ENCODE measurements at places on chromosomes 4 and X. TPM values are rescaled to one million over a fixed set of nuclear protein-coding genes. Genes with fewer than 3 reads are reported as not detected.

- no peak for DNase-seq
Observed at GRCh38 chr4:136925203-136925602, 607.1 kb downstream of the PCDH18 start.

DNA sequence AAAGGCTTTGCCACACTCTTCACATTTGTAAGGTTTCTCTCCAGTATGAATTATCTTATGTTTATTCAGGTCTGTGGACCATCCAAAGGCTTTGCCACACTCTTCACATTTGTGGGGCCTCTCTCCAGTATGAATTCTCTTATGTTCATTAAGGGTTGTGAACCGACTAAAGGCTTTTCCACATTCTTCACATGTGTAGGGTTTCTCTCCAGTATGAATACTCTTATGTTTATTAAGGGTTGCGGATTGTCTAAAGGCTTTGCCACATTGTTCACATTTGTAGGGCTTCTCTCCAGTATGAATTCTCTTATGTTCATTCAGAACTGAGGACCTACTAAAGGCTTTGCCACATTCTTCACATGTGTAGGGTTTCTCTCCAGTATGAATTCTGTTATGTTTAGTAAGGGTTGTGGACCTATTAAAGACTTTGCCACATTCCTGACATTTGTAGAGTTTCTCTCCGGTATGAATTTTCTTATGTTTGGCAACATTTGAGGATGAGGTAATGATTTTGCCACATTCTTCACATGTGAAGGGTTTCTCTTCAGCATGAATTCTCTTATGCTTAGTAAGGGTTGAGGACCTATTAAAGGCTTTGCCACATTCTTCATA, 33.7 kb downstream of the ZNF732 start:
- DNase-seq: no peak

GRCh38 chrX:49892542-49892941, 13.3 kb downstream of the USP27X start:
- DNase-seq: no peak

The NXF2 gene
- not detected for polyA plus RNA-seq

- no peak for DNase-seq
Observed at GRCh38 chr4:127479031-127479622, 153.6 kb upstream of the INTU start.

- no peak for DNase-seq
Observed at GRCh38 chrX:65300104-65300809, 234.3 kb downstream of the LAS1L start.

DNA sequence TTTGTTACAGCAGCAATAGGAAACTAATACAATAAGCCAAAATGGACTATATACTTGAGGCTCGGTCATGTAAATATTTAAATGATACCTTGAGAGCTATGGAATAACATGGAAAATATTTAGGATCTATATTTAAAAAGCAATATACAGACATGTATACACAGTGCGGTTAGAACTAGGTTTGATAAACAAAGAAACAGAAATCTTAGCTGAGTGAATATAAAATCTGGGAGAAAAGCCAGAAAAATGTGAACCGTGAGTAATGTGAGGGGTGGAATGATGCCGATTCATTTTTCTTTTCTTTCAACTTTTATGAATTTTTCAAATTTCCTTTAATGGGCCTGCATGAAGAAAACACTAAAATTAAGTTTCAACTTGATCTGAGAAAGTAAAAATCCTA, 104.1 kb downstream of the ATXN3L start:
- no peak for DNase-seq

GRCh38 chr4:105181259-105181658, 34.6 kb downstream of the TET2 start:
- DNase-seq: no peak

GRCh38 chrX:85903692-85904471, 143.5 kb downstream of the CHM start:
- no peak for DNase-seq

The OTUD4 gene
- polyA plus RNA-seq: 19.9 TPM

The HGFAC gene
- polyA plus RNA-seq: not detected

The PCYT1B gene
- 4.8 TPM for polyA plus RNA-seq

The CXorf49 gene
- not detected for polyA plus RNA-seq

DNA sequence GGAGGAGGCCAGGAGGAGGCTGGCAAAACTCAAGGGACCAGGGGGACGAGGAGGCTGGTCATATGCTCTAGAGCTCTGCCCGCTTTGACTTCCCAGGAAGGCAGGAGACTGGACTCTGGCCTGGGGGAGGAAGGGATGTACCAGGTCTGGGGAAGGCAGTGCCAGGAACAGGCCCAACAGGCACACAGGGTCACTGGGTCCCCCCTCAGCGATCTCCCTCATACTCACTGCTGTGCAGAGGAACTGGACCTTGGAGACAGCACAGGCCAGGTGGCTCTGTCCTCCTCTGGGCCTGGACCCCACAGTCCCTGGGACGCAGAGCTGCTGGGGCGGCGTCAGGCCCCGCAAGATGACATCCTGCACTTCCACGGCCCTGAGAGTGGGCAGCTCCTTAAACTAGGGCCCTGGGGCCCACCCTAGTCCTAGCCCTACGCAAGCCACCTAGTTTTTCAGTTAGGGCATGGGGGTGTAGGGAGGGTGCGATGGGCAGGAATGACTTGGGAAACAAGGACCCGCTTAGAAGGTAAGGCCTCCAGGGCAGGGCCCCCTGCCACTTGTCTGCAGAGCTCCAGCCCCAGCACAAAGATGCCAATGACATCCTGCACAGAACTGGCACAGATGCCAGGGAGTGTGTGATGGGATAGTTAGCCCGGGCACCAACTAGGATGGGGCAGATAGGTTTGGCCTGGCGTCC, 59.5 kb downstream of the HTRA3 start:
- DNase-seq: peak; percentile 14

DNA sequence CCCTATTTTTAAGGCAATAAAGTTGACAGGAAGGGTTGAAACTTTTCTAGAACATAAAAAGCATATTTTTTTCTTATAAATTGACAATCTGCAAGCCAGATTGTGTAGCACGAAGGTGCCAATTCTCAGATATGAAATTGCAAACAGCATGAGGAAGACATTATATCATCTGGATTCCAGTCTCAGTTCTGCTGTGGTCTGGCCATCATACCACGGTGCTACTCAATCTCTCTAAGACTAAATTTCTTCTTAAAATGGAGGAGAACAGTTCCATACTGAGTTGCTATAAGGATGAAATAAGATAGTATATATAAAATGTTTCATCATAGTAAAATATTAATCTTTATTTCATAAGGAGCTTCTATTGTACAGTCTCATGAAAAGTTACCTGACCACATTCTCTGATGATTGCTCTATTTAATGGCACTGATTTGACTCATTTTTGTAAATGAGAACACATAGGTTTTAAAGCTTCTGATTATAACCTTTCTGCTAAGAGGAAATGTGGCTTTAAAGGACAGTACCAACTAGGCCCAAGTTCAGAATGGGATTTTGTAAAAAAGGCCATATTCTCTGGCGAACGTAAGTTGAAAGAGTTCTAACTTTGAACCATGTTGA, 127.9 kb downstream of the SHROOM3 start:
- DNase-seq: no peak

DNA sequence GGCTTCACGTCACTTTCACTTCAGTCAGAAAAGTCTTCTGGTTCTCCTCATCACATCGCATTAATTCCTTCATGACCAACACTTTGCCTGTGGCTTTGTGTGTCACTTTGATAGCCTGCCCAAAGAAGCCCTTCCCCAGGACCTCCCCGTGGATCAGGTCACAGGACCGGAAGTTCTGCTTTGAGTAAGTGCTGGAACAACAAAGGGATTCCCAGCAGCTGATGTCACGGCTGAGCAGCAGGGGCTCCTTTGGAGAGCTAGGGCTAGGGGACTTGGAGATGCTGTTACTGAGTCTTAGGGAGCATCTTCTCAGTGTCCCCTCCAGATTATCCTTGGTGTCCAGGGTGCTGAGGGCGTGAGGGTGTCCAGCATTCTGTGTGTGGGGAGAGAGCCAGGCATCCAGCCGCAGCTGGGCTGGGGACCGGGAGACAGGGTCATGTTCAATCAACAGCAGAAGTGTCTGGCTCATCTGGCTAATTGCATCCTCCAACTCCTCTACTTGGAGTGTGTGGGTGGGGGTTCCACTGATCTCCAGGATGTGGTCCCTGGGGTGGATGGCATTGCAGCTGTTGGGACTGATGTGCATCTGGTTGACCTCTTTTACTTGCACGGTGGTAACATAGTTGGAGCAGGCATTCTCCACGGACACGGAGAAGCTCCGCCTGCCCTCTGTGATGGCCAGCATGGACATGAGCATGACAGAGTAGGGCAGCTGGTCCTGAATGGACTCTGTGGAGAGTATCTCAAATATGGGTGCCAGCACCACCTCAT, 39.2 kb upstream of the ARHGAP6 start:
- DNase-seq: no peak

The TCEAL5 gene
- 3.6 TPM for polyA plus RNA-seq

The CXCL6 gene
- polyA plus RNA-seq: 0.75 TPM

GRCh38 chr4:141376769-141377168, 156.1 kb downstream of the ZNF330 start:
- no peak for DNase-seq

The ETDA gene
- not detected for polyA plus RNA-seq

The TSPAN6 gene
- polyA plus RNA-seq: 70.8 TPM

DNA sequence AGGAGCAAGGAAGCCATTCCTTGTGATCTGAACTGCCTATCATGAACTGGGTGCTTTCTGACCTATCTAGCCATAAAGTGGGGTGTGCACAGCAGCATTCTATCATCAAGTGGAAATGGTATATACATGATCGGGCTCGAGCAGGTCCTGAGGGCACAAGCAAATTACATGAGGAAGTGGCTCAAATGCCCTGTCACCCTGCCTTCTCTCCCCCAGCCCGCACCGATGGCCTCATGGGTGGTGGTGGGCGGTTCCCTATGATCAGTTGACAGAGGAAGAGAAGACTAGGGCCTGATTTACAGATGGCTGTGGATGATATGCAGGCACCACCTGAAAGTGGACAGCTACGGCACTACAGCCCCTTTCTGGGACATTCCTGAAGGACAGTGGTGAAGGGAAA, 46.3 kb upstream of the BCLAF3 start:
- DNase-seq: no peak

The SATL1 gene
- 0.02 TPM for polyA plus RNA-seq

GRCh38 chrX:130028196-130028595, 45.8 kb downstream of the BCORL1 start:
- peak; percentile 47 for DNase-seq

DNA sequence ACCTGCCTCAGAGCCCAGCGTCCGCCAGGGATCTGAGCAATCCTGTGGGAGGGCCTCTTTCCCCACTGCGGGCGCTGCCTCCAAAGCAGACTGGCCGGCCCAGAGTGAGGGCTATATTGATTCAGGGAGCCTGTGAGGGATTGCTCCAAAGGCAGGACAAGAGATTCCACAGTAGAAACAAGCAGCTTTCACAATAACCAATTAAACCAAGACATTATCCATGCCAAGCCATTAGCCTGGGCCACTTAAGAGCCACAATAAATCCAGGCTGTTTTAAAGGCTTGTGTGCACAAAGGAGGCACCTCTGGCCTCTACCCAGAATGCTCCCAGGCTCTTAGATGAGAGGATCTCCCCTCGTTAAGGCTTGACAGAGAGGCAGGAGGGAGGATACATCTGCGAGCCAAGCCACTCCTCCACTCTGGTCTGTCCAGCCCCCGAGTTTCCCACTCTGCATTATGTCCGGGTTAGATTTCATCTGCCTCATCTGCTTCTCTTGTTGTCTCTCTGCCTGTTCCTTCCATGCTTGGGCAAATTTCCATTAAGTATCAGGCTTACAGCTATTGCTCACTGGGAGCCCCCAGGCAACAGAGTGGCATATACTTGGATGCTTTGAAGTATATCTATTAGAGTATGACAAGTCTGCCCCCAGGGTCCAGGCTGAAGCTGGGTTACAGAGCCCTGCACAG, 357.9 kb downstream of the UNC5C start:
- DNase-seq: no peak

The AWAT1 gene
- not detected for polyA plus RNA-seq

GRCh38 chr4:39970671-39971640, 6.8 kb downstream of the PDS5A start:
- DNase-seq: no peak

DNA sequence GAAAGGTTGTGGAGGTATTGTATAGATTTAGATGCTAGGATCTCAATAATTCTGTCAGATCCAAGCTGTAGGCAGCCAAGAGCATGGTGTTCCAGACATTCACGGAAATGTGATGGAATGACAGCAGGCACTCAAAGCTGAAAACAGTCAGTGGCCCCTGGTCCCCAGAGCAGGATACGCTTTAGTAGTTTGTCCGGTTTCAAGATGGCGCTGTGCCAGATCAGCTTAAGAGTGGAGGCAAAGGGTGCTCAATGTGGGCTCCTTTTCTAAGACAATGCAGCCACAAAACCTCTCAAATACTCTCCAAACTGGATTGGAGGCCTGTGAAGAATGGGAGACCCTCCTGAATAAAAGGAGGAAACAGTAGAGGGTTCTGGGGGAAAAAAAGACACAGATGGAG, 291.2 kb upstream of the HS3ST1 start:
- DNase-seq: no peak

The OPN1MW3 gene
- polyA plus RNA-seq: not detected

DNA sequence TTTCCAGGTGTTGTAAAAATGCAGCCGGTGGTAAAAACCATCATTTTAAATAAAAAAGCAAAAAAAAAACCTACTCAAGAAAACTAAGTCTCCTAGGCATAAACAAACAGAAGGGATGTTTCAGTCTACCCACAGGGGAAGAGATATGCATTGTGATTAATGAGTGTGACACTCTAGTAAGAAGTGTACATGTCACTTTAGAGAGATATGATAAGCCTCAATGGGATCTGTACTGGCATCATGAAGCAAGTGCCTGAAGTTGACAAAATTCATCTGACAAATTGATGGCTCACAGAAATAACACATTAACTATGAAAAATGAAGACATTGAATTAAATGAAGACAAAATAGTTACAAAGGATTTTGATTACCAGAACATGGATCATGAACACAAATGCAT, 162.7 kb downstream of the NPFFR2 start:
- no peak for DNase-seq

GRCh38 chrX:20229155-20229554, 37.6 kb downstream of the RPS6KA3 start:
- DNase-seq: no peak

The CT45A2 gene
- not detected for polyA plus RNA-seq

DNA sequence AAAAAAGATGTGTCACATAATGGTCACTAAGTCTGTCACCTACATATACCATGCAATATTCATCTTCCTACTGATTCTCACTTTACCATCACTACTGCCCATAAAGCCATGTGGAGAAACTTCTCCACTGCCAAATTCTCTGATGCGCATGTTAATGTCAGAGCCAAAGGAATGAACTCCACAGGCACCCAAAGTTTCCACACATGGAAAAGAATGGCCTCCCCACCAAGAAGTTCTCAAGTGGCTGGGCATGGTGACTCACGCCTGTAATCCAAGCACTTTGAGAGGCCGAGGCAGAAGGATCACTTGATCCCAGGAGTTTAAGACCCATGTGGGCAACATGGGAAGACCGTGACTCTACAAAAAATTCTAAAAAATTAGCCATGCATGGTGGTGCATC, 43.8 kb upstream of the UGDH start:
- no peak for DNase-seq

DNA sequence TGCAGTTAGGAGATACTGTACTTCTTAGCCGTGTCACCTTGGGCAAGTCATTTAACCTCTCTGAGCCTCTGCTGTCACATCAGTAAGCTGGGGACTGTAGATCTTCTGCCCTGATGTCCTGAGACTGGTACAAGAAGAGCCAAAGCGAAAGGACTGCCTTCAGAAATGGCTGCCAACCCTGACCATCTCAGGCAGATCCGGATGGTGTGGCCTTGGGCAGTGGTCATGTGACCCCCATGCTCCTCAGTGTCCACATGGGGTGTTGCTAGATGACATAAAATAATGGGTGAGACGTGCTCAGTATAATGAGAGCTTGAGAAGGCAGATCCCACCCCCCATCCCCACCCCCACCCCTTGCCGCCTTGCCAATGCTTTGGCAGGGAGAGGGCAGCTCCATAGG, 60.4 kb upstream of the MTM1 start:
- no peak for DNase-seq

The ADAMTS3 gene
- 2.8 TPM for polyA plus RNA-seq

Measured in ovary (tissue), 10 donors.